ENCODE measurements at places on chromosomes 11 and 22.

GRCh38 chr11:39209981-39210380 is 2249.5 kb downstream of the LRRC4C start:
- no peak for DNase-seq
- no peaks in the 10 kb centered on the region for H3K4me1 ChIP-seq
- H3K27ac ChIP-seq, result no peak overlapping the region
- no peaks in the 10 kb centered on the region for H3K36me3 ChIP-seq
- H3K27me3 ChIP-seq, result no peaks in the 10 kb centered on the region

GRCh38 chr11:118064956-118065355 is 11.9 kb upstream of the TMPRSS4 start:
- H3K27me3 ChIP-seq, result no peaks in the 10 kb centered on the region
- no peak for DNase-seq
- H3K36me3 ChIP-seq, result no peaks in the 10 kb centered on the region
- H3K4me3 ChIP-seq, result no peak overlapping the region
- no peak overlapping the region for H3K27ac ChIP-seq
- H3K4me1 ChIP-seq, result no peaks in the 10 kb centered on the region

GRCh38 chr11:99535819-99536218 is 515.1 kb downstream of the CNTN5 start:
- no peaks in the 10 kb centered on the region for H3K27me3 ChIP-seq
- H3K27ac ChIP-seq, result no peak overlapping the region
- H3K4me1 ChIP-seq, result no peaks in the 10 kb centered on the region

GRCh38 chr11:12860827-12861226 is 148.3 kb upstream of the RASSF10 start:
- H3K4me1 ChIP-seq, result peaks cover 10% of the 10 kb centered on the region
- no peak overlapping the region for H3K4me3 ChIP-seq
- H3K27me3 ChIP-seq, result no peaks in the 10 kb centered on the region
- no peaks in the 10 kb centered on the region for H3K36me3 ChIP-seq

- H3K27ac ChIP-seq, result no peak overlapping the region
- no peaks in the 10 kb centered on the region for H3K4me1 ChIP-seq
- H3K4me3 ChIP-seq, result no peak overlapping the region
- H3K36me3 ChIP-seq, result no peaks in the 10 kb centered on the region
- no peaks in the 10 kb centered on the region for H3K27me3 ChIP-seq
Observed at GRCh38 chr22:43060183-43060582, 29.0 kb downstream of the TTLL1 start.

DNA sequence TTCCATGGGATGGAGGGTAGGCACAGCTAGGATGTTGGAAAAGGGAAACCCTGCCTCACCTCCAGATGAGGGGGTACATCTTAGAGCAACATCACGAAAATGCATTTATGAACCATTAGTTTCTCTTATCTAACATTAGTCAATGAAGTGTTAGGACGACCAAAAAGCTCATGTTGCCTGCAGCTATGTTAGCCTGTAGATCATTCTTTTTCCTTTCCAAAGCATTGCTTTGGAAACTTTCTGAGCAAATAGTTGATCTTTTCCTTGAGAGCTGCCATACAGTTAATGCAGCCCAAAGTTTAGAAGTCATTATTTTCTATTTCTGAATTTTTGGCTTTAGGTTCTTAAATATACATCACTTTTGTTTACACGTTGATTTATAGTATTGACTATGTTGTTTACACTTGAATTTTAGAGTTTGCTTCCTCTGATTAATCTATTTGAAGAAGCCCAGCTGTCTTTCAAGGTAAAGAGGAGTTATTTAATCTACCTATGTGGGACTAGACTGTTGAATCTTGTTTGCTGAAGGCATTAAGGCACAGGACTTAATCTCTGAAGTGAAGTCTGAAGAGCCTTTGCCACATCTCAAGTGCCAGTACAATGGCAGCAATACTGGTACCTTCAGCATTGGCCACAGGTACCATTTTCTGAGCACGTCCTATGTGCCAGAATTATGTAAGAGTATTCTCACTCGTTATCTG is 11.0 kb downstream of the POU2AF3 start:
- H3K4me1 ChIP-seq, result no peaks in the 10 kb centered on the region
- no peak overlapping the region for H3K4me3 ChIP-seq
- no peaks in the 10 kb centered on the region for H3K36me3 ChIP-seq
- no peak overlapping the region for H3K27ac ChIP-seq
- no peak for DNase-seq

- H3K4me1 ChIP-seq, result no peaks in the 10 kb centered on the region
- H3K36me3 ChIP-seq, result no peaks in the 10 kb centered on the region
- H3K27ac ChIP-seq, result no peak overlapping the region
Observed at GRCh38 chr11:76322540-76322939, 58.4 kb downstream of the THAP12 start.

DNA sequence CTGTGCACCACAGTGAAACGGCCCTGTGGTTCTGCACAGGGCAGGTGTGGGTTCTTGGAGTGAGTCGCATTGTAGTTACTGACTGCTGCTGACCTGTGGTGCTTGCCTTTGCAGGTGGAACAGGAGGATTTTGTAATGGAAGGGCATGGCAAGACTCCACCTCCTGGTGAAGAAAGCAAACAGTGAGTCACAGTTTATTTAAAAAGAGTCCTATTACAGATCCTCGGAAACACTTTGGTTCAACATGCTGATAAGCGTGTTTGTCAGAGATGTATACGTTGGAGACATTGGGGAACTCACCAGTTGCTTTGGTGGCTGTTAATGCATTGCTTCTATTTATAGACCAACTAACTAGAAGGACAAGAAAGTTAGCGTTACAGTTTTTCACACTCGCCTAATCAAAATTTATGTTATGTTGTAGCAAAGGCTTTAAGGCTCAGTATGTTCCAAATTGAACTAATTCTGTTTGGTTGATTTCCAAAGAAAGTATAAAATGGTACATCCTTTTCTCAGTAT is 21.7 kb upstream of the TNRC6B start:
- no peak overlapping the region for H3K4me3 ChIP-seq
- H3K27me3 ChIP-seq, result no peaks in the 10 kb centered on the region
- no peaks in the 10 kb centered on the region for H3K4me1 ChIP-seq
- no peaks in the 10 kb centered on the region for H3K36me3 ChIP-seq
- DNase-seq, result no peak

GRCh38 chr22:49856343-49856742 is 2.7 kb downstream of the ZBED4 start:
- H3K4me1 ChIP-seq, result peaks cover 2% of the 10 kb centered on the region
- no peak for DNase-seq
- peaks cover 7% of the 10 kb centered on the region for H3K36me3 ChIP-seq
- no peak overlapping the region for H3K4me3 ChIP-seq
- peaks cover 11% of the 10 kb centered on the region for H3K27me3 ChIP-seq
- no peak overlapping the region for H3K27ac ChIP-seq

GRCh38 chr11:64007160-64007628 is 21.0 kb downstream of the OTUB1 start:
- peaks cover 28% of the 10 kb centered on the region for H3K27me3 ChIP-seq
- H3K4me3 ChIP-seq, result peak overlapping the region; percentile 15
- peaks cover 4% of the 10 kb centered on the region for H3K4me1 ChIP-seq
- DNase-seq, result no peak
- no peak overlapping the region for H3K27ac ChIP-seq

DNA sequence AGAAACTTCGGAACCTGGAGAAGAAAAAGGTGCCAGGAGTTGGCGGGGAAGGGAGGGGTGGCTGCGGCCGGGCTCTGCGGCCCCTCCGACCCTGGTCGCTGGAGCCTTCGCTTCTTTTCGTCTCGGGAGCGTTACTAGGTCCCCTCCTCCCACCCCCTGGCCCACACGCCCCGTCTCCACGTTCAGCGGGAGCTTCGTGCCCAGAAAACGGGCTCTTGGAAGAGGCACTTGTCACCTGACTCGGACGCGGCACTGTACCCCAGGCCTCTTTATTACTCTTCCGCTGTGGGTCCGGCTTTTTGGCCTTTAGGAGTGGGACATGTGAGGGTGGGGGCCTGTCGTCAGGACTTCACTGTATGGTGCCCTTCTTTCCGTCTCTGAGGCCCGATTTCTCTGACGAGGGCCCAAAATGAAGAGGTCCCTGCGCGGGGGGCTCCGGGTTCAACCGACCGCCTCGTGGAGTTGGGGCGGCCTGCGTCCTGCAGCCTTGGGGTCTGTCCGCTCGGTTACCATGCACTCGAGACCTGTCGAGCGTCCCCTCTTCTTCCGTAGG is 1.2 kb downstream of the CAPRIN1 start:
- H3K27ac ChIP-seq, result no peak overlapping the region
- peak overlapping the region; percentile 81 for H3K4me3 ChIP-seq
- H3K4me1 ChIP-seq, result no peaks in the 10 kb centered on the region
- H3K27me3 ChIP-seq, result no peaks in the 10 kb centered on the region
- DNase-seq, result no peak

- DNase-seq, result no peak
- no peak overlapping the region for H3K4me3 ChIP-seq
- peaks cover 4% of the 10 kb centered on the region for H3K4me1 ChIP-seq
- H3K27me3 ChIP-seq, result no peaks in the 10 kb centered on the region
Observed at GRCh38 chr11:35216962-35217678, 78.1 kb downstream of the CD44 start.

DNA sequence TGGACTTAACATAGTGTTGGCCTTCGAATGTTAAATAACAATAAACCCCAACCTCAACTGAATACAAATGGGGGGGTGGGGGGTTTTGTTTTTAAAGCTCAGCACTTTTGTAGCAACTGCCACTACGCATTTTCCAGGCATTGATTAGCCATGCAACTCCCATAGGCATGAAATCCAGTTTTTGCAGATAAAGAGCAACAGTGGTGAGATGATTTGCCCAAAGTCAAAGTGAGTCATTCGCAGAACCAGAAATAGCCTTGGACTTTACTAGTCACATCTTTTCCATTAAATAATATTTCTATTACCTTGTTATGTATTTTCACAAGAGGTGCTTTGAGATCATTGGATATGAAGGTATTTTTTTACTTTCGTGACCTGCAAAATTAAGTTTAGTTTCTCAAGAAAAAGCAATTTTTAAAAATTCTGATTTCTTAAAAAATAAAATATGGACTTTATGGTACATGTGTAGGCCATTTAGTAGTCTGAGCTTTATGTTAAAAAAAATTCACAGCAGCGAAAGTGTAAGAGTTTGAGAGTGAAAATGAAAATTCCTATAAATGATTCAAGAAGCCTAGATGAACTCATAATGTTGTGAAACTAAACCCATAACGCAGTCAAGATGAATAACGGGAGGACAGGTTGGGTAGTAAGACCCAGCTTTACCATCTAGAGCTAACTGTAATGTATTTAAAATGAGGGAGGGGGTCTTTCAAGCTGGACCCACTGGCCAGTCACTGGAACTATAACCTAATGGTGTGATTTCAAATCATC is 1.9 kb upstream of the PHF21A start:
- no peak overlapping the region for H3K4me3 ChIP-seq
- no peaks in the 10 kb centered on the region for H3K27me3 ChIP-seq
- DNase-seq, result no peak
- H3K27ac ChIP-seq, result no peak overlapping the region
- 0 out of 2 replicates have a peak, but pooled peaks cover 1% of the 10 kb centered on the region for H3K4me1 ChIP-seq

GRCh38 chr11:7579361-7579791 is 65.6 kb downstream of the PPFIBP2 start:
- peaks cover 19% of the 10 kb centered on the region for H3K4me1 ChIP-seq
- no peak overlapping the region for H3K27ac ChIP-seq
- DNase-seq, result no peak
- no peak overlapping the region for H3K4me3 ChIP-seq
- H3K27me3 ChIP-seq, result no peaks in the 10 kb centered on the region
- H3K36me3 ChIP-seq, result no peaks in the 10 kb centered on the region

GRCh38 chr11:13920756-13921155 is 41.8 kb upstream of the SPON1 start:
- no peak overlapping the region for H3K27ac ChIP-seq
- no peak for DNase-seq
- no peak overlapping the region for H3K4me3 ChIP-seq
- H3K36me3 ChIP-seq, result no peaks in the 10 kb centered on the region

DNA sequence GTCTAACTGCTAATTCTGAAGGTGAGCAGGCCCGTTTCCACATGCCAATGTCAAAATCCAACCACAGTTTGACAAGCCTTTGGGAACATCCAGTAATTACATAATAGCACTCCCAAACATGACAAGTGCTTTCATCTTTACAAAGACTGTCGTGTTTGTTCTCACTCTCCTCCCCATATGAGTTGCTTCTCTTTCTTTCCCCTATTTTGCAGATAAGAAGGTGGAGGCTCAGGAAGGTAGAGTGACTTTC is 55.9 kb upstream of the CD44 start:
- peaks cover 2% of the 10 kb centered on the region for H3K4me1 ChIP-seq
- no peaks in the 10 kb centered on the region for H3K27me3 ChIP-seq
- no peak overlapping the region for H3K4me3 ChIP-seq
- H3K27ac ChIP-seq, result no peak overlapping the region
- DNase-seq, result no peak

GRCh38 chr11:8732748-8733241 is 50.2 kb downstream of the RPL27A start:
- no peaks in the 10 kb centered on the region for H3K27me3 ChIP-seq
- H3K36me3 ChIP-seq, result no peaks in the 10 kb centered on the region
- H3K4me1 ChIP-seq, result peaks cover 1% of the 10 kb centered on the region

DNA sequence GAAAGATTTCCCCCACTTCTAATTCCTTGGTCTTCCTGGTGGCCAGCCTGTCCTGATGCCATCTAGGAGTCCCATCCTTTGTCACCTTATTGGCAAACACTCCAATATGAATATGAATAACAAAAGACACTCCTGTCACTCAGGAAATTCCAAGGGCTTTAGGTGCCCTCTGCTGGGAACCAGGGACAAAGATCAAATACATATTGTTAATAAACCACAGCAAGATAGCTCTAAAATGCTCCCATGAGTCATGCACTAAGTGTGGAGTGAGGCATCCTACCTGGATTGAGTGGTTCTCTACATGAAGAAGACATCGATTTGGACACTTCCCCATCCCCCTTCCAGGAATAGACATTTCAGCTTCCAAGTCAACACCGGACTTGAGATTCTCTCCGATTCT is 823.6 kb downstream of the TBC1D22A start:
- no peak overlapping the region for H3K4me3 ChIP-seq
- no peak overlapping the region for H3K27ac ChIP-seq
- H3K36me3 ChIP-seq, result no peaks in the 10 kb centered on the region
- no peak for DNase-seq

GRCh38 chr11:94968334-94968958 is 4.9 kb downstream of the CWC15 start:
- H3K36me3 ChIP-seq, result peaks cover 12% of the 10 kb centered on the region
- no peak for DNase-seq
- no peaks in the 10 kb centered on the region for H3K27me3 ChIP-seq
- no peaks in the 10 kb centered on the region for H3K4me1 ChIP-seq

- no peak for DNase-seq
- no peaks in the 10 kb centered on the region for H3K27me3 ChIP-seq
Observed at GRCh38 chr11:68924073-68924925, 20.6 kb downstream of the IGHMBP2 start.

- no peaks in the 10 kb centered on the region for H3K4me1 ChIP-seq
- no peaks in the 10 kb centered on the region for H3K27me3 ChIP-seq
- no peak overlapping the region for H3K4me3 ChIP-seq
- H3K36me3 ChIP-seq, result no peaks in the 10 kb centered on the region
- no peak for DNase-seq
- no peak overlapping the region for H3K27ac ChIP-seq
Observed at GRCh38 chr11:19378814-19379213, 138.1 kb upstream of the E2F8 start.

DNA sequence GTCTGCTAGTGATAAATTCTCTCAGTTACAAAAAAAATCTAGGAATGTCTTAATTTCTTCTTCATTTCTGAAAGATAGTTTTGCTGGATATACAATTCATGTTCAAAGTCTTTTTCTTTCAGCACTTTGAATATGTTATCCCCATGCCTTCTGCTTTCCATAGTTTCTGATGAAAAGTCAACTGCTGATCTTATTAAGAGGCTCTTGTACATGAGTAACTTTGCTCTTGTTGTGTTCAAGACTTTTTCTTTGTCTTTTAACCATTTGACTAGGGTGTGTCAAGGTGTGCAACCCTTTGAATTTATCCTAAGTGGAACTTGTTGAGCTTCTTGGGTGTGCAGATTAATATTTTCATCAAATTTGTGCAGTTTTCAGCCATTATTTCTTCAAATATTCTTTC is 22.1 kb upstream of the ACCSL start:
- H3K27me3 ChIP-seq, result no peaks in the 10 kb centered on the region
- no peaks in the 10 kb centered on the region for H3K4me1 ChIP-seq
- no peak overlapping the region for H3K27ac ChIP-seq
- H3K36me3 ChIP-seq, result no peaks in the 10 kb centered on the region

Measured in iPS DF 6.9 (cell line).